ENCODE measurements at places on chromosomes 16 and 17.

GRCh38 chr17:19334331-19334730 is 28.2 kb downstream of the B9D1 start:
- DNase-seq = no peak

- no peak for DNase-seq
Observed at GRCh38 chr17:47099451-47099986, 89.6 kb downstream of the CDC27 start.

DNA sequence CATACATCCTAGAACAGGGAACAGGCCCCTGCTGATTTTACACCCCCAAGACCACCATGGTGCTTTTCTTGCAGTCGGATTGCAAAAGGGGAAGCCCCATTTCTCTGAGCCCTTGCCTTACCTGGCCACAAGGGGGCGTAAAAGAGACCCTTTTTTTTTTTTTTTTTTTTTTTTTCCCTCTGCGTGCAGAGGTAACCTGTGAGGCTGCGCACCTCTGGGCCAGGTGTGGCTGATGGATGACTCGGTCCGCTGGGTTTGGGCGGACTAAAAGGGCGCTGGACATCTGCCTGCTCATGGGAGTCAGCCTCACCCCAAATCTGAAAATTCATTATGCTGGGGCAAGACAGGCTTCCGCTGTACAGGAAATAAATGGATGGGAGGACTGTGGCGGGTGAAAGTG is 281.0 kb downstream of the CBLN1 start:
- DNase-seq = no peak

GRCh38 chr16:55912022-55912421 is 36.8 kb upstream of the CES5A start:
- no peak for DNase-seq

GRCh38 chr16:87855852-87856715 is 13.2 kb downstream of the SLC7A5 start:
- DNase-seq = peak; percentile 38

DNA sequence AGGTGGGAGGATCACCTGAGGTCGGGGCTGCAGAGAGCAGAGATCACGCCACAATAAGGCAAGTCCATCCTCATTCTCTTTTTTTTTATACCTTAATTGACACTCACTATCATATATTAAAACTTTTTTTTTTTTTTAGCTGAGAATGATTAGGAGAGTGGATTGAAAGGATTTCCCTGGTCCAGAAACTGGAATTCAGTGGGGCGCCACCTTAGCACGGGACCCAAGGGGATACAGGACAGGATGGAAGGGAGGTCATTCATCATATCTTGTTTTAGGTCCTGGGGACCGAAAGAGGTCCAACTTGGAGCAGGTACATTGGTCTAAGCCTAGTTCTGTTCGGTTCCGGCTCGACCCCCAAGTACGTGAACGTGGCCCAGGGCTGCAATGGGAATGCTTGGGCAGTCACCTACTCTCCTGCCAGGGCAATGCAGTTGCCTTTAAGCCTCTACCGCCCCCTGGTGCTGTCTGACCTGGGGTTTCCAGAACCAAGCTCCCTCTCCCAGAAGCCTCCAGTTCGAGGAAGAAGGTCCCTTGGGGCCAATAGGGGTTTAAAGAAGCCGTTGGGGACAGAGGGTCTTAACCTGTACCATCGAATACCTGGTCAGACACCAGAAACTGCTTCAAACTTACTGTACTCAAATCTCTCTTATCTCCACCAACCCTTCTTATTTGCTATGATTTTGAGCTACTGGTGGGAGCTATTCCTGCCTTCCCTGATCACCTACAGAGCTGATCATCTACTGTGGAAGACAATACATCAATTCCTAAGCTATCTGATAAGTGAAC is 19.9 kb upstream of the GPATCH8 start:
- peak; percentile 83 for DNase-seq

- DNase-seq = no peak
Observed at GRCh38 chr16:78225919-78226318, 126.5 kb downstream of the WWOX start.

DNA sequence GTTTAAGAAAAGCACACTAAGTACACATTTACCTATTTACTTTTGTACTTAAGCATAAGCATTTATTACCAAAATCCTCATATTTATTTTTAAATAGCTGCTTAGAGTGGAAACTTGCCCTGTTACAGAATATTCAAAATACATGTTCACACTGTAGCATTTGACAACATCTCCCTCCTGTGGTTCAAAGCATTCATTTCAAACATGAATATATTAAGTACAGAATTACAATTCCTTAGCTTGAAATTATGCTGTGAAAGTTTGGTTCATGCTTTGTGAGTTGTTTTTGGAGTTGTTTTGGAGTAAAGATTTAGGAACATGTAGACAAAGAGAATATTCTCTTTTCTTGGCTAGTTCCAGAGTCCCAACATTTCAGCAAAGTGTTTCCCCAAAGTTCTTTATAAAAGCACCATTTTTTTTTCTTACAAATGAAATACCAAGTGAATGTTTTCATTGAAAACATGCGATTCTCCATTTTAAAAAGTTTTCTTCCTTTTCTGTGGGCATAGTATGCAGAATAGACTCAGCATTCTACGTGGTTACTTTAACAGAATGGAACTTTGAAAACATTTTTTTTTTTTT is 33.2 kb downstream of the TUBD1 start:
- peak; percentile 15 for DNase-seq

DNA sequence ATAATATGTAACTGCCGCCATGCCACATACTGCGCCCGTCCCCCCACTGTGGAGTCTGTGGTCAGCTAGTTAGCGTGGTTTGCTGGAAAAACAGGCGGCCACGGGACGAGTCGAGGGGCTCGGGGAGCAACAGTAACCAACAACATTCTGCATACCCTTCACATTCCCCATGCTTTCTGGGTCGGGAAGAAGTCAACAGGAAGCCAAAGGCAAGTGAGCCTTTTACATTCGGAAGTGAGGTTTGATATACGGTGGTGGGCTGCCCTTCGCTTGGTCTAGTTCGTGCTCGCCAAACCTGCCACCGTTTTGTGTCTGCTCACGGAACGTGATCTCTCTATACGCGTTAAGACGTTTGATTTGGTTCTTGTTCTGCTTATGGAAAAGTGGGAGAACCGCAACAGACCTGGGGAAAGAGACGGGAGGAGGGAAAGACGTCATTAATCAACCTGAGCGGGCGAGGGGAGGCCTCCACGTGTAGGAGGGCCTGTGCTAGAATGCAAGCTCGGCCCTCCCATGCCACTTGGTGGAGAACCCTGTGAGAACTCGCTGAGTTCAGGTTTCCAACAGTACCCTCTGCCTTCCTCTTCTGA is 28.9 kb upstream of the CFAP20 start:
- no peak for DNase-seq

- DNase-seq = no peak
Observed at GRCh38 chr17:72022328-72023275, 98.2 kb upstream of the SOX9 start.

DNA sequence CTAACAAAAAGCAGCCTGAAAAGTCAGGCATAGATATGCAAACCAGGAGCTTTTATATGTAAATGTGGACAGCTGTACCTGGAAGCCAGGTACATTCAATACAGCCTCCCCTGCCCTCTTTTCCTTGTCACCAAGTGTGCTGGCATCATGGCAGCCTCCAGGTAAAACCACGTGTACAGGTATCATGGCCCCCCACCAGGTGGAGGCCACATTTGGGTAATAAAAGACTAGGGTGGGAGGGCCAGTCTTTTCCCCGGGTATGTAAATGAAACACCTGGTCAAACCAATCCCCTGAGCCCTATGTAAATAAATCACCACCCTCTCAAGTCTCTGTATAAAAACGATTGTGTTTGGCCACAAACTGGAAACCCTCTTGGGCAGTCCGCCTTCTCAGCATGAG is 226.4 kb upstream of the GOT2 start:
- DNase-seq = no peak

DNA sequence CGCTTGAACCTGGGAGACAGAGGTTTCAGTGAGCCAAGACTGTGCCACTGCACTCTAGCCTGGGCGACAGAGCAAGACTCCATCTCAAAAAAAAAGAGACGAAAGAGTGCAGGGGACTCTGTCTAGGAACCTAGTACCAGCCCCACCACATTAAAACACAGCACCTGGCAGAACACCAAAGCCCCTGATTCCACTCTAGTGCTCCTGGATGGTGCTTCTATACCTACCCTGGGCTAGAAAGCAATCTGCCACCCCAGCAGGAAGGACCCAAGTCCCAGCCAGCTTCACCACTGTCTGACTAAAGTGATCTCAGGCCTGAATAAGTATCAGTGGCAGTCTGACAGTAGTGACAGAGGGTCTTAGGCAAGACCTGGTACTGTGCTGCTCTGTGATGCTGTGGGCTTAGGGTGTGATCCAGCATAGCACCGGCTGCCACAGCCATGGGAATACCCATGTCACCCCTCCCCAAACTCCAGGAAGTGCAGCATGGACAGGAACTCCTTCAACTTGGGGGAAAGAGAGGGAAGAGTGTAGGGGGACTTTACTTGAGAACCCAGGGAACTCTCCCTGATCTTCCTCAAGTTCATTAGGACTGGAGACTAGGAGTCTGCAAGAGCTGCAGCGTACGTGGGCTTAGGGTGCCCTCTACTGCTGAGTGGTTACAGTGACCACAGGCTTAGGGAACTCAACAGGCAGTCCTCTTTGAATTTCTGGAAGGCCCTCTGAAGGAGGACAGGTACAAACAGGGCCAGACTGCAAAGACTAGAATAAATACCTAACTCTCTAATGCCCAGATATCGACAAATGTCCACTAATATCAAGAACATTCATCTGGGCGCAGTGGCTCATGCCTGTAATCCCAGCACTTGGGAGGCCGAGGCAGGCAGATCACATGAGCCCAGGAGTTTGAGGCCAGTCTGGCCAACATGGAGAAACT is 30.0 kb upstream of the RNF43 start:
- peak; percentile 67 for DNase-seq

DNA sequence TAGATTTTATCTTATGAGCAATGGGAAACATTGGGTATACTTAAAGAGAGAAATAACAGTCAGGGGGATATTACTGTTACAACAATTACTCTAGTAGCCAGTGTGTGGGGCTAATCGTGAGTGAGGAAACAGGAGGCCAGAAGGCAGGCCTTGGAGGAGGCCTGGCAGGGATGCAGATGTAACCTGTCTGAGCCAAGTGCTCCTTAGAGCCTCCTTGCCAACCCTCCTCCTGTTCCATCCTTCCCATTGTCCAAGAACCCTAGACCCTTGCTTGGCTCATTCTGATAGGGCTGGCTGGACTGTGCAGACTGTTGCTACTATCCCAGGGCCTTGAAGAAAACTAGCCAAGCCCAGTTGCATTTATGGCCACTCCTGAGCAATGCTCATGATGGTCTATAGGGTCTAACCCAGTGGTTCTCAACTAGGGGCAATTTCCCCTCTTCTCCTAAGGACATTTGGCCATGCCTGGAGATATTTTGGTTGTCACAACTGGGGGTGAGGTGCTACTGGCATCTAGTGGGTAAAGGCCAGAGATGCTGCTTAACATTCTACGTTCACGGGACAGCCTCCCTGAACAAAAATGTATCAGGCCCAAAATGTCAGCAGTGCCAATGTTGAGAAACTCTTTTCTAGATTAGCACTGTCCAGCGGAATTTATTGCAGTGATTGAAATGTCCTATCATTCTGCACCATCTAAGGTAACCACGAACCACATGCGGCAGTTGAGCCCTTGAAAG is 24.4 kb upstream of the WSCD1 start:
- DNase-seq = no peak

DNA sequence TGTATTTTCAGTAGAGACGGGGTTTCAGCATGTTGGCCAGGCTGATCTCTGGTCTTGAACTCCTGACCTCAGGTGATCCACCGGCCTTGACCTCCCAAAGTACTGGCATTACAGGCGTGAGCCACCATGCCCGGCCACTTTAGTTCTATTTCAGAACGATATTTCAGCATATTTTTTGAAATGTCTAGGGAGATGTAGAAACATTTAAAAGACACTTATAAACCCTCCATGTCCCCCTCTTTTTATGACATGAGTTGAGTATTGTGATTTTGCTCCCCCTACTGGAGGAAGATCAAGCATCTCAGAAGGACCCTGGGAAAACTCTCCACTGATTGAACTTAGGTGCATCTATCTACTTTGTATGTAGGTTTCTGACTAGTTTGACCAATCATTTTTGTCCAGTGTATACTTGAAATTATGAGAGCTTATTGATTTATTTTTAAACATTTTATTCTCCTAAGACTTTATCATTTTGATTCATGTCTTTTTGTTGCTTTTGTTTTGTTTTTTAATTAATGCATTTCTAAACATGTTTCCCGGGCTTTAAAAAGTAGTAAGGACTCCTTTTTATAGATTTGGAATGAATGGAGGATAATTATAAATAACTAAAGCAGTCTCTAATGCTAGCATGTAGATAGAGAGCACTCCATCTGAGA is 105.1 kb downstream of the CHD9 start:
- DNase-seq = peak; percentile 34

Measured in GM13977 (cell line).